Heart left ventricle (tissue), 16 donors: ENCODE measurements at places on chromosomes 4 and X.

GRCh38 chrX:107758231-107758766 is 17.3 kb downstream of the TSC22D3 start:
- no peak for DNase-seq

- DNase-seq = no peak
Measured at GRCh38 chrX:40844471-40844870, 109.1 kb upstream of the MED14 start.

- no peak for DNase-seq
Measured at GRCh38 chr4:36026348-36026880, 217.9 kb downstream of the ARAP2 start.

DNA sequence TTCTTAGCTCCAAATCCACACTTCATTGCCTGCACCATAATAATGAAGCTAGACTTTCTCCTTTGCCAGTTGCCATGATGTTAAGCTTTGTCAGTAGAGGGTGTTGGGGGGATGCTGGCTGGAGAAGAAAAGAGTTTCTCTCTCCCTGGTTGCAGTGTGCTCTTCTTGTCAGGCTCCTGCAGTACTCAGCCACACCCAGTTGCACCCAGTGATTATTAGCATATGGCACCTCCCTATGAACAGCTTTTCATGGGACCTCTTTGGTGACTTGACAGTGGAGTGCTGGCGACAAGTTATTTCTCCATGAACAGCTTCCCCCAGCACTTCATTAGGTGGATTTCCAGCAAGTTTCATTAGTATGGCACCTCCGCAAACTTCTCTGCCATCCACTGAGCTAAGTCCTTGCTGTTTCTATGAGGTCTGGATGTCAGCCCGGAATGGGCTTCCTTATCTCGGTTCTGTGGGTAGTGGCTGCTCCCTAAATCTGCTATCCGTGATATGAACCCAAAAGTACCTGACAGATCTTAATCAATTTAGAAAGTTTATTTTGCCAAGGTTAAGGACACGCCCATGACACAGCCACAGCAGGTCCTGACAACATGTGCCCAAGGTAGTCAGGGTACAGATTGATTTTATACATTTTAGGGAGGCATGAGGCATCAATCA is 18.8 kb upstream of the OTUD4 start:
- no peak for DNase-seq

- no peak for DNase-seq
Measured at GRCh38 chr4:168433571-168433970, 46.7 kb downstream of the DDX60L start.
